ENCODE measurements at places on chromosomes 6 and 20.
A peak's percentile ranks its signal among the peaks of the same experiment; 100 is the strongest.

DNA sequence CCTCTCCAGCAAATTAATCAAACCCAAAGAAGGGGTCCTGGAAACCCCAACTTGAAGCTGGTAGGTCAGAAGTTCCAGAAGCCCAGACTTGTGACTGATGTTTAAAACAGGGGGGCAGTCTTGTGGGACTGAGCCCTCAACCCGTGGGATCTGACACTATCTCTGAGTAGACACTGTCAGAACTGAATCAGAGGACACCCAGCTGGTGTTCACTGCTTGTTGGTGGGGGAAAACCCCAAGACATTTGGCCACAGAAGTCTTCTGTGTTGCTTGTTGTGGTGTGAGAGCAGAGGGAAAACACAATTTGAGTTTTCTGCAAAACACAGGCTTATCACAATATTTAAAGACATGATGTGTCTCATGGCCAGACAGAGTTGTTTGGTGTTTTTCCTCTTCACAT lies 29.9 kb downstream of the KIF13A start:
- DNase-seq, result no peak

- no peak for DNase-seq
Measured at GRCh38 chr6:52640916-52641315, 30.0 kb upstream of the TMEM14A start.

DNA sequence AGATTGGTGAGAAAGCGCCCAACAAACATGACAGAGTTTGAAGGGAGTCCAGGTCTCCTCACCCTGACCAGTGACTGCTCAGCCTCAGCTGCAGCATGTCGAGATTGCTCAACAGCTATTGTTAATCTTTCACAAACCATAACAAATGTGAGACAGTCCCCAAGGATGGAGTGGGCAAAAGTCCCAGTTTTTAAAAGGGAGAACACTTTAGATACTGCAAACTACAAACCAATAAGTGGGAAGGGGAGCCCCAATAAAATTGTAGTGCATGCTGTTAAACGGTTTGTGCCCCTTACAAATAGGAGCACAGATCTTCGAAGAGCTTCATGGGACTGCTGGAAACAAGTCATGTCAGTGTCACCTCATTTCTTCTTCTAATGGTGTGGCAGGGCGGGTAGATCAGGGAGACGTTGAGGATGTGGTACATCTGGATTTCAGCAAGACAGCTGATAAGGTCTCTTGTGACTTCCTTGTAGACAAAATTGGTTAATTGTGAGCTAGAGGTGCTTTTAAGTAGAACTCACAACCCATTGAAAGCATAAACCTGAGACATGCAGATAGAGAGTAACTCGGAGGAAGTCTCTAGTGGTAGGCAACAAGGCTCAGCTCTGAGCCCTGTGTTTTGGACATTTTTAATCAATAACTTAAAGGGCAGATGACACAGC lies 134.0 kb upstream of the ARMC2 start:
- DNase-seq, result no peak

GRCh38 chr20:23350904-23351838 lies 580 bp downstream of the NXT1 start:
- no peak for DNase-seq

DNA sequence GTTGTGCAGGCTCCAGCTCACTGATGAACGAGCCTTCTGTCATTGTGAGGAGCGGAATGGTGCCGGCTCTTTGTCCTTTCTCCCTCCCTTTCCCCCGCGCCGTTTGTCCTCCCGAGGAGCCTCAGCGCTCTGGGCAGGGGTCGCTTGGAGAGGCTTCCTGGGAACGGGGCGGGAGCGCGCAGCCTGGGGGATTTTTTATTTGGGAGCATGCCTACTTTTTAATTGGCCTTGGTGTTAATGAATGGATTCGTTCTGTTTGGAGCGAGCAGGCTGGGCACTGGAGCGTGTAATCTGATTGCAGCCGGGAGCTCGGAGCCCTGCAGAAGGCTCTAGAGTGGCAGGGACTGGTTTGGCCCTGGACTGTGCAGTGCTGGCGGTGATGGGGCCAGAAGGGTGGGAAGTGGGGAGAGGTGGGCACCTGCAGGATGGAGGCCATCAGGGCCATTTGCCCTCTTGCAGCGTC lies 118.8 kb downstream of the CDH4 start:
- no peak for DNase-seq

- DNase-seq, result no peak
Measured at GRCh38 chr6:135212020-135212806, 31.1 kb downstream of the MYB start.

DNA sequence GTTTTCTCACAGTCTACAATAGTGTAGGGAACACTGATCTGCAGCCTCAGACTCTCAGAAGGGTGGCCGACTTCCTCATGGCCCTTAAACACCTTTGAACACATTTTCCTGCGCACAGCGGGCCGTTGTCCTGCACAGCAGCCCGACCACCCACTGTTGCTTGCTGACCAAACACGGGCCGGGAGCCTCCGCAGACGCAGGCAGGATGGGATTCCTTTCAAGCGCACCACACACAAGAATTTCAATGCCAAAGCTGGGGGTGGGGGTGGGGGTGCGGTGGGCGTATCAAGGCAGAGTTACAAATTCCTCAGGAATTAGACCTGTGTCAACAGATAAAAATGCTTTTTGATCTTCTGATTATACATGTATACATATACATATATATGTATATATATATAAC lies 74.5 kb downstream of the HUS1B start:
- no peak for DNase-seq

DNA sequence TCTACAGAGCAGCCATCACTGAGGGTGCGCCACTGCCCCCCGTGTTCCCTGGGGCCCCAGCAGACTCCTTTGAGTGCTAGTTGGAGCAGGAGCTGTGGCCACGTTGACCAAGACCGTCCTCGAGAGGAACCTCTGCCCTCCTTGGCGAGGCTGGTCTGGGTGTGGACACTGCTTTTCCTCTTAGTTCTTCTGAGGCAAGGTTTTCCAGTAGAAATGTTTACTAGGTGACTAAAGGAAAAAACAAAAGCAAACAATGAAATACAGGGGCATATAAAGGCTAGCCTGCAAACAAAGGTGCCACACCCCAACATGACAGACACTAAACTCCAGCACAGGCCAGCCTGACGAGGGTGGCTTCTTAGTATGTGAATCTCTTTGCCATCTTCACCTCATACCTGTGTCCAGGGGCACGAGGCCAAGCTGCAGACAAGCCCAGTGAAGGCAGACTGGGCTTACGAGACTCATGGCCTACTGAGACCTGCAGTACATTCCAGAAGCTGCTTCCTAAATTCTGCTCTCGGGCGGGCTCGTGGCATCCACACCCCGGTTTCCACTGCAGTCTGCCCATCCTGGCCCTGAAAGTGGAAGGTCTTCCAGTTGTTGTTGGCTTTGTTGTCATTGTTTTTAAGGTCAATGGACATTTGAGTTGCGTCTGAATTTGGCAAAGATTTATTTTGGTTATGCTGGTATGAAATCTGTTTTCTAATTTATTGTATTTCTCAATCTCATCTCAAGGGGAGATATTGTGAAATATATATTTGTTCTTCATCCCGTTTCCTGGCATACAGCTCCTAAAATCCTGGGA lies 39.2 kb downstream of the FAM50B start:
- DNase-seq, result no peak

DNA sequence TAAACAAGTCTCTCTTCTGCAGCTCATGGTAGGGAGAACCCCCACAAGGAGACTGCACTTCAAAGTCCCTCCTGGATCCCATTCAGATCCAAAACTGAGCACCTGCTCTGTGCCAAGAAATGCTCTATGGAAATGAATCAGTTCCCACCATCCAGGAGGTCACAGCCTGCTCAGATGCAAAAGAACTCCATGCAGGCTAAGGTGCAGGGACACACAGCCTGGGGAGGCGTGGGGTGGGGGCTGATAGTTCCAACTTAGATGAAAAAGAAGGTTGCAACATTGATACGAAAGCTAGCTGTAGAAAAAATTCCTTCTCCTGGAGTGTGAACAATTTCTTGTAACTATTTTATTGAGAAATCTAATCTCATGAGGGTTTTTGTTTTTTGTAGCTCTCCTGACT lies 111.0 kb upstream of the TMEM170B start:
- no peak for DNase-seq

DNA sequence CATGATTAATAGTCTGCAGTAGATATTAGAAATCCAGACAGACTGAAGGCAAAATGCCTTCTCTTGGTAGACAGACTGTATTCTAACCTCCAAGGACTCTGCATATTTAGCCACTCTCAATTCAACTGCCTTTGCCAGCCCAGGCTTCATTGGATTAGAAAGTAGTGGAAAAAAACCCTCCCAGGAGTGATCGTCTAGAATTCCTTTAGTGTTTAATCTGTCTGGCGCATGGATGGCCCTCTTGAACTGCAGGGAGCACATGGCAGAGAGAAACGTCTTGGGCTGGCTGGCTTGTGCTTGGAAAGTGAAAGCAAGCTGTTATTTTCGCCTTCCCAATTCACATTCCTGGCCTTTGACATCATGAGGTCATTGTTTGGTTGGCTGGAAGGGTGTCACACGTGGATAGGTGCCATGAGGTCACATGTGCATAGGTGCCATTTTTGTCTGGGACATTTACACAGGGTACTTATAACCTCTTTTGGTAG lies 30.9 kb upstream of the NEDD9 start:
- DNase-seq, result no peak

GRCh38 chr6:16104624-16105433 lies 24.1 kb upstream of the MYLIP start:
- DNase-seq, result no peak

DNA sequence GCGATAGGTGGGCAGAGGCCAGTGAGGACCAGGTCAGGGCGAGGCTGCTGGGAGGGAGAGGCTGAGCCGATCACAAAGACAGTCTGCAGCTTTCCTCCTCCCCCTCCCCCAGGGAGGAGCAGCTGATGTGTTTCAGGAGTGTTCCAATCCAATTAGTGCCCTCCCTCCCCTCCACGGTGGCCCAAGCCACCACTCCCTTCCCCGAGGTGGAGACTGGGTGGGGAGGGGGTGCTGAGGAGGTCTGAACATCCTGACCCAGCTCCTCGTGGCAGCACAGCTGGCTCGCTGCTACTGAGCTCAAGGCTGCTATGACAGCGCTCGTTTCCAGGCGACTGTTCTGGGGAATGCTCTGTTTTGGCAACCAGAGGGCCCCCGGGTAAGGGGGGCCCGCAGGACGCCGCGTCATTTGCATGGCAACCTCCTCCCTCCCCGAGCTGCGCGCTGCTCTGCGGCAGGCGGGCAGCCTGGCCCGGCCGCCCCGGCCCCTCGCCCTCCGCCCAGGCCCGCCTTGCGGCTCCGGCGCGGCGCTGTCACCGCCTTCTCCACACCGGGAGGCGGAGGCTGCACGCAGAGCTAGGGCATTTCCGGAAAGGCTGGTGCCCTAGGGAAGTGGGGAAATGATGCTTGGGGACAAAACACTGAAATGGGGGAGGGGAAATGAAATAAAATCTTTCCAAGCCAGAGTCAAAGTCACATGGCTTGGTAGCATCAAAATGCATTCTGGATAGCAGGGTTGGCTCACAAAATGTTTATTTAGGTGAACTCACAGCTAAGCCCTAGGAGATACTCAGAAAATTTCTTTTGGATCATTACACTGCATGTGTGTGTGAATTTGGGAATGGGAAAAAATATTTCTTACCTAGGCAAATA lies 67.4 kb upstream of the PIM1 start:
- peak; percentile 49 for DNase-seq

DNA sequence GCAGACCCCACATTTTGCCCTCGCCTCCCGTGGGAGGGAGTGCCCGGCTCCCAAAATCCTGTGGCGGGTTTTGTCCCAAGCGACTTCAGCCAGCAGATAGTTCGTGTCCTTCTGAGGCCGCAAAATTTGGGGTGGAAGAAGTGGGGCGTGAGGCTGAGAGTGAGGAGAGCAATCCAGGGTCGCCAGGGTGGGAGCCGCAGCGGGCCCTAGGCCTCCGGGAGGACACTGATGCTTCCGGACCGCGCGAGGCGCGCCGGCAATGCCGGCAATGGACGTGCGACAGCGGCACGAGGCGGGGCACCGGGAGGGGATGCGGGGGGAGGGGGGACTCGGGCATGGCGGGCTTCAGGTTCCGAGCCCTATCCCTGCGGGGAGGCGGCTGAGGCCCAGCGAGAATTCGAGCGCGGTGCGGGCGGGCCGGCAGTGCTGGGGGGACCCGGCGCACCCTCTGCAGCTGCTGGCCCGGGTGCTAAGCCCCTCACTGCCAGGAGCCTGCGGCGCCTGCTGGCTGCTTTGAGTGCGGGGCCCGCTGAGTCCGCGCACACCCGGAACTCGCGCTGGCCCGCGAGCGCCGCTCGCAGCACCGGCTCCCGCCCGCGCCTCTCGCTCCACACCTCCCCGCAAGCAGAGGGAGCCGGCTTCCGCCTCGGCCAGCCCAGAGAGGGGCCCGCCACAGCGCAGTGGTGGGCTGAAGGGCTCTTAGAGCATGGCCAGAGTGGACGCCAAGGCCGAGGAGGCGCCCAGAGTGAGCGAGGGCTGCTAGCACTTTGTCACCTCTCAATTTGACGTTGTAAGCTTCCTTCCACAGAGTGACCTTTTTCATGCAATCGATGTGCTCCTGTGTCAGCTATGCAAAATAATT lies 143.8 kb downstream of the LPA start:
- peak; percentile 56 for DNase-seq

- no peak for DNase-seq
Measured at GRCh38 chr6:115717062-115717461, 343.6 kb downstream of the FRK start.
